ENCODE measurements at places on chromosomes 3 and 15.
A peak's percentile ranks its signal among the peaks of the same experiment; 100 is the strongest.

DNA sequence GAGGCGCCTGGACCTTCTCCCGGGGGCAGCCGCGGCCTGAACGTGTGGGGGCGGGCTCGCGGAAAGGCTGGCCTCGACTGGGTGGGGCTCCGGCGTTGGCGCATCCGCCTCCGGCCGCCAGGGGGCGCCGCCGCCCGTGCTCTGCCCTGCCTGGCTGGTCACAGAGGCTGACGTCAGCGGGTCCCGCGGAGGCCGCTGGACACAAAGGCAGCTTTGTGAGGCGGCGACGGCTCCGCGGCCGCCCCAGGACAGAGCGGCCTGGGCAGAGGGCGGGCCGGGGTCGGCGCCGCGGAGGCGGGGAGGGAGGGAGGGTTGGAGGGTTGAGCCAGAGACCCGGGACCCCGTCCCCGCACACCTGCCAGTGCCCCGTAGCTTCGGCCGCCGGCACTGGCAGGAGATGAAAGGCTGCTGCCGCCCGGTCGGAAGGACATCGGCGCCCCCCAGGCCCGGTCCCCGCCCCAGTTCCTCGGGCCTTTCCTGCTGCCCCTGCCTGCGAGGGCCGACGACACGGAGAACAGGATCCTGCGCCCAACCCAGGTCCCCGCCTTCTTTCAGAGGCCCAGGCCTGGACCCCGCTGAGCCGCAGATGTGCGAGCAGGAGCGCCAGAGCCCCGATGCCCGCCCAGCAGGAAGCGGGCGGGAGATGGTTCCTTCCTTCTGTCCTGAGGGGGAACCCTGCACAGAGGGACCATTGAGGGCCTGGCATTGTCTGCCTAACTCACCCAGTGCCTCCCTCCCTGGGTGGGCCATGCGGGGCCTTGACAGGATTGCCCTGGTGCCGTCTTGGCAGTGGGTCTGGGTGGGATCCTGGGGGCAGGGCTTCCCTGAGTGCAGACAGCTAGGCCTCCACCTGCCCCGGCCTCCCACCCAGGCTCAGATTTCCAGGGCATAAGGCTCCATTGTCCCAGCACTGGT, 8.7 kb upstream of the SEMA3B start:
- peak; percentile 72 for DNase-seq

GRCh38 chr15:75725006-75725718, 12.5 kb upstream of the CSPG4 start:
- no peak for DNase-seq

- DNase-seq = no peak
Measured at GRCh38 chr15:53511175-53511574, 248.3 kb downstream of the WDR72 start.

DNA sequence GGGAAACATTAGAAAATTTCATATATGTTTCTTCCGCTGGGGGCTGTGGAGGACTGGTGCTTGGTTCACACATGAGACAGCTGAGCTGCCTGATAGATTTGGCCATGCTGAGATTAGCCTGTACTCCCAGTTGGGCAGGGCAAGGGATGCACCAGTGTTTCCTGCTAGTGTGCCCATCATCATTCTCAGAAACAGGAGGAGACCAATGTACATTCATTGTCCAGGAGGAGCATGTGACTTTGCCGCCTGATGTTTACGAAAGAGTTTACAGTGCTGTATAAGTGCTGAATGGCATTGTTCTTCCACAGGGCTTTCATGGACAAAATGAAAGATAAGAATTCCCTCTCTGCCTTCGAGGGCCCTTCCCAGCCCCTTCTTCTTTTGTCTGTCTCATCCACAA, 311.1 kb upstream of the THBS1 start:
- no peak for DNase-seq

Data from GOT3 (cell line).